Left ventricle myocardium inferior (tissue), 1 donor: ENCODE measurements at places on chromosomes 11 and 22. TPM values are rescaled to one million over a fixed set of nuclear protein-coding genes. Genes with fewer than 3 reads are reported as not detected.
A peak's percentile ranks its signal among the peaks of the same experiment; 100 is the strongest.

DNA sequence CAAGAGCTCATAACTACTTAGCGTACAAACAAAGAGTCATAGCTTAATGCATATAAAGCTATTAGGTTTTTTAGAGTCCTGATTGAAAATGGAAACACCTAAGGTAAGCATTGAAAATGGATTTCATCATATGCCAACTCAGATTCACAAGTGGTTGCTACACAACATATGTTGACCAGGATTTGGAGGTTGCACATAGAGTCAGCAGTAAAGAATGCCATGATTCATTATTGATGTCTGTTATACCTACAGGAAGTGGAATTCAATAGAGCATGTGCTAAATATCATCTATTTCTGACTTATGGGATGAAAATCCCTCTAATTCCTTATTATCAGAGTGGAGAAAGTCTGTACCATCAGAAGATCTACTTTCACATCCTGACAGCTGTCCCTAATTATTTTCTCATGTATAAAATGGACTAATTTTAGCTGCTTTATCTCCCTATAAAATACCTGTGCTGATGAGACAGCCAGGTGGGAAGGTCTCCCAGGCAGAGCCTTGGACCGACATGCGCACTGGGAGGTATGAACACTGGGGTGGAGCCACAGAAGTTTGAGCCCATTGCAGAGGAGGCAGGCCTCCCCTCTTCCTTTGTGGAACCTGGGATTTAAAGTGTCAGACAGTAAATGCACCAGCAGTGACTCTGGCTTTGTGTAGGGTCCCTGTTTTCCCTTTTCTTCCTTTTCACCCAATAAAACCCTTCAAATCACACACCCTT lies 204.2 kb downstream of the AASDHPPT start:
- no peak overlapping the region for H3K27ac ChIP-seq
- no peaks in the 10 kb centered on the region for H3K36me3 ChIP-seq
- no peak for DNase-seq
- no peak overlapping the region for H3K4me3 ChIP-seq

DNA sequence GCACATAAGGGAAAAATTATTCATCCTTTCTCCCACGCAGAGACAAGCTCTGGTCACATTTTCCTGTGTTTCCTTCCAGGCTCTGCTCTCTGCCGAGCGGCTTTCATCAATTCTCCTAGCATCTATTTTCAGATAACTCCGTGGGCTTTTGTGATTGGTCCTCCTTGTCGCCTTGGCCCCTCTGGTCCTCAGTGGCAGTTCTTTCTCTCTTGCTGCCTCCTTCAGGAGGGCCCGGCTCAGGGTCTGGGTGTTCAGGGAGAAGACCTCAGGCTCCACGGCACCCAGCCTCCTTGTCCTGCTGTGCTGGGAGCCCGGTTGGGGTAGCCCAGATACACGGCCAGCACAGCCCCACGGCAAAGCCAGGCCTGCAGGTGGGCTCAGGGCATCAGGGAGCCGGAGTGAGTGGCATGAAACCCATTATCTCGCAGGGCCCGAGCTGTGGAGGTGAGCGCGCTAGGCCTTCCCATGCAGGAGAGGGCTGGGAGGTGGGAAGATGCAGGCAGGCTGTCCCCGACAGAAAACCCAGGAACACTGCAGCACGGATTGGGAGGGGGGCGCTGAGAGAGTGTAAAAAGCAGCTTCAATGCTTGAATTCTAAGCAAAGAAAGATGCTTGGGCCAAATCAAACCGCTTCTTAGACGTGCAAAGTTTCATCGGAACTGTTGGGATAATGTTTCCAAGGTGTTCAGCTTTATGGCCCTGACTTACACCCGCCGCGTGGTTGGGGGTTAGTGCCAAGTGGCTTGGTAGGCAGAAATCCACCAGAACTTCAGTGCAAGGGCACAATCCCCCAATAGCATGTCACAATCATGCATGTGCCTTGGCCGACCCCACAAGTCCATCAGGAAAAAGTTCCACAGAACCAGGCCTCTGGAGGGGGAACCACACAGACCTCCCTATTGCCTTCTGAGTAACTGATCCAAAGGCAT lies 81.9 kb upstream of the WNT7B start:
- no peaks in the 10 kb centered on the region for H3K27me3 ChIP-seq
- peak; percentile 26 for DNase-seq

- DNase-seq, result no peak
- H3K4me1 ChIP-seq, result no peaks in the 10 kb centered on the region
- peak overlapping the region; percentile 36 for H3K27ac ChIP-seq
- no peaks in the 10 kb centered on the region for H3K27me3 ChIP-seq
- peaks cover 58% of the 10 kb centered on the region for H3K36me3 ChIP-seq
Measured at GRCh38 chr22:41425660-41426365, 20.8 kb downstream of the TOB2 start.

GRCh38 chr22:45448431-45448830 lies 34.9 kb downstream of the RIBC2 start:
- peak; percentile 86 for DNase-seq
- H3K4me3 ChIP-seq, result no peak overlapping the region
- peaks cover 35% of the 10 kb centered on the region for H3K27me3 ChIP-seq
- peak overlapping the region; percentile 79 for H3K27ac ChIP-seq
- no peaks in the 10 kb centered on the region for H3K36me3 ChIP-seq

DNA sequence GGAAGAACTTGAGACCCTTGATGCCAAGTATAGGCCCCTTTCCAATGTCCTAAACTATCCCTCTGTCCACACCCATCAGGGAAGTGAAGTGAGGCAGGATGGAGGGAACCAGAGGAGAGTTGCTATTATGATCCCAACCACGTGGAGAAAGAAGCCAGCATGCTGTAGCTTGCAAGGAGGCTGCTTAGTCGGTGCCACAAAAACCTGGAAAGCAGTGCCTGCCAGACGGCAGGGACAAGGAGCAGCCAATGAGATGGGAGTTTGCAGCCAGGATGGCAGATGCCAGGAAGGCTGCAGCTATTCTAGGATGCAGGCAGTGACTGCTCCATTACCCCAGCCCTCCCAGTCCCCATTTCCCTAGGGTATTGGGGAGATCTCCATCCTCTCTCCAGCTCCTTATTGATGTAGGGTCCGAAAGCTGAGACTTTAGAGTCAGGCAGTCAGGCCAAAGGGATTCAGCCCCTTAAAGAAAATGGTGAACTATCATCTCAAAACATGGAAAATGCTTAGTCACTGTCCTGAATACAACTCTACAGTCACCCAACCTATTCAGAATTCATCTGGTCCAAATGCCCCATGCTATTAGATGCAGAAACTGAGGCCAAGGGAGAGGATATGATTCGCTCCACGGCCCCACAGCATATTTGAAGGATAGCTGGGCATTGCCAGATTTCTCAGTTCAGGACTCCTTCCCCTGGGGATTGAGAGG lies 18.4 kb upstream of the LRRC55 start:
- DNase-seq, result no peak
- no peaks in the 10 kb centered on the region for H3K27me3 ChIP-seq
- H3K4me3 ChIP-seq, result no peak overlapping the region
- no peak overlapping the region for H3K27ac ChIP-seq
- H3K36me3 ChIP-seq, result no peaks in the 10 kb centered on the region

GRCh38 chr11:17600316-17601255 lies 53.5 kb downstream of the OTOG start:
- peaks cover 14% of the 10 kb centered on the region for H3K27me3 ChIP-seq
- H3K4me3 ChIP-seq, result no peak overlapping the region
- no peaks in the 10 kb centered on the region for H3K36me3 ChIP-seq
- DNase-seq, result no peak
- H3K4me1 ChIP-seq, result no peaks in the 10 kb centered on the region
- H3K27ac ChIP-seq, result no peak overlapping the region

DNA sequence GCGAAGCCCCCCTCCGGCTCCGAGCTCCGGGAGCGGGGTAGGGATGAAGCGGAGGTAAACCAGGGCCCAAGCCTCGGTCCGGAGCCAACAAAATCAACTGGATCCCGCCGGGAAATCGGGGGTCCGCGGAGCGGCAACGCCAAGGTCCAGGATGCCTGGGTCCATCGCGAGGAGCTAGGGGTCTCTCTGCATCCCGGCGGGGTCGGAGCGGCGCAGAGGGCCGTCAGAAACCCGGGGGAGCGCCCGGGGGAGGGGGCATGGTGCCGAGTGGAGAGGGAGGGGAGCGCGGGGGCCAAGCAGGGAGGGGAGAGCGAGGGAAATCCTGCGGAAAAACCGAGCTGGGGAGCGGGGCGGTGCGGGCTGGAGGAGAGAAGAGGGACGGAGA lies 51.8 kb downstream of the SLC22A12 start:
- peaks cover 97% of the 10 kb centered on the region for H3K27me3 ChIP-seq
- no peak overlapping the region for H3K27ac ChIP-seq
- DNase-seq, result no peak
- H3K4me1 ChIP-seq, result peaks cover 5% of the 10 kb centered on the region
- peak overlapping the region; percentile 49 for H3K4me3 ChIP-seq

DNA sequence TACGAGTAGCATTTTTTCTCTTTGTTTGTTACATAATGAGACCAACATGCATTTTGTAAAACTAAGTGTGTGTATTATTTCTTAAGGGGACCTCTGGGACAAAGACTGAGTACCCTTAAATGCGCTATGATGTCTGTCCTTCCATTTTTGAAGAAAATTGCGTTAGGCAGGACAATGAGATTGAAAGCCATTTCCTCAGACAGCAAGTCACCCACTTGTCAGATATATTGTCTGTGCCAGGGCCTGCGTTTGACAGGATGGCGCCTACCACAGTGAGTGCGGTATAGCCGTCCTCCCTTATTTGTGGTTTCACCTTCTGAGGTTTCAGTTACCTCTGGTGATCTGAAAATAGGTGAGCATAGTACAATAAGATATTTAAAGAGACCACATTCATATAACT lies 2.2 kb downstream of the AP2A2 start:
- no peaks in the 10 kb centered on the region for H3K27me3 ChIP-seq
- peaks cover 83% of the 10 kb centered on the region for H3K4me1 ChIP-seq
- H3K36me3 ChIP-seq, result no peaks in the 10 kb centered on the region
- no peak for DNase-seq
- H3K4me3 ChIP-seq, result no peak overlapping the region
- H3K27ac ChIP-seq, result no peak overlapping the region

DNA sequence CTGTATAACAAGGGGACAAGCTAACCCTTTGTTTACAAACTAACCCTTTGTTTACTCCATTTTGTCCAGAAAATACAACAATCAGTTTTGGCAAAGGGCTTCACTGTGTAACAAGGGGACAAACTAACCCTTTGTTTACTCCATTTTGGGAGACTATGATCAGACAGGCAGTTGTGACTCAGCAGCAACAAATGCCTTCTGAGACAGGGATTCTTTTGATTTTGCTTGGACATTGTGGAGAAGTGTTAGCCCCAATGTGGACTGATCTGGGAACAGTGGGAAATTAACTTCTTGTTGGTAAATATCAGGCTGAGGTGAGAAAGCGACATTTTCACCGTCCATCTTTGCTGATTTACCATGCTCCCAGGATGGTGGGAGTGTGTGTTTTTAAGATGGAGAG lies 983 bp downstream of the EHF start:
- H3K27ac ChIP-seq, result no peak overlapping the region
- no peak for DNase-seq
- no peaks in the 10 kb centered on the region for H3K27me3 ChIP-seq
- peaks cover 13% of the 10 kb centered on the region for H3K4me1 ChIP-seq

- H3K27me3 ChIP-seq, result peaks cover 13% of the 10 kb centered on the region
- no peak overlapping the region for H3K4me3 ChIP-seq
- H3K27ac ChIP-seq, result no peak overlapping the region
Measured at GRCh38 chr22:48683640-48684039, 1144.0 kb downstream of the BRD1 start.

GRCh38 chr11:67230406-67230805 lies 35.9 kb upstream of the GRK2 start:
- DNase-seq, result no peak
- H3K27ac ChIP-seq, result no peak overlapping the region
- H3K36me3 ChIP-seq, result peaks cover 78% of the 10 kb centered on the region
- H3K27me3 ChIP-seq, result no peaks in the 10 kb centered on the region

GRCh38 chr11:11218629-11218986 lies 134.4 kb downstream of the CSNK2A3 start:
- H3K27me3 ChIP-seq, result no peaks in the 10 kb centered on the region
- DNase-seq, result peak; percentile 74
- no peaks in the 10 kb centered on the region for H3K36me3 ChIP-seq
- H3K4me3 ChIP-seq, result no peak overlapping the region
- peak overlapping the region; percentile 27 for H3K27ac ChIP-seq

DNA sequence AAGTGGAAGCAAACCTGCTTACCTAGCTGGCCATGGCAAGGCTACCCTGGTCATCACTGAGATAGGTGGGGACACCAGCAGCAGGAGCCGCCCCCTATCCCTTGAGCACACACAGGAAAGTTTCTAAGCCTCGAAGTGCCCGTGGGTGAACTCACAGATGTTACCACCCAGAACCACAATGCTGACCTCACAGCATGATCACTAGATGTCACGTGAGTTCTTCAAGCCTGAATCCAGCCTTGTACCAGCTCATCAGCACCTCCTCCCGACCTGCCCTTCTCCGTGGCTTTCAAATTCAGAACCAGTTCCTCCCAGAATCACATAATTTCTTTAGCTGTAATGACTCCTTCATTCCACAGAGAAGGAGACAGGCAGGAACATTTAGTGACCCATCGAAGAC lies 24.7 kb upstream of the TIMP3 start:
- no peaks in the 10 kb centered on the region for H3K27me3 ChIP-seq
- H3K27ac ChIP-seq, result no peak overlapping the region
- DNase-seq, result no peak
- H3K36me3 ChIP-seq, result no peaks in the 10 kb centered on the region
- H3K4me1 ChIP-seq, result no peaks in the 10 kb centered on the region

- peaks cover 23% of the 10 kb centered on the region for H3K36me3 ChIP-seq
- no peaks in the 10 kb centered on the region for H3K27me3 ChIP-seq
- no peak for DNase-seq
- peak overlapping the region; percentile 55 for H3K27ac ChIP-seq
Measured at GRCh38 chr11:57787920-57788702, 26.5 kb downstream of the CTNND1 start.

The MS4A3 gene
- total RNA-seq, result not detected

The NTM gene
- total RNA-seq, result 1.0 TPM

The MMP8 gene
- not detected for total RNA-seq

The RFPL1 gene
- not detected for total RNA-seq

The SPA17 gene
- total RNA-seq, result 3.0 TPM

The ATM gene
- total RNA-seq, result 30.1 TPM

The TEX12 gene
- total RNA-seq, result 0.22 TPM

The CFAP300 gene
- 0.99 TPM for total RNA-seq

The VWA5A gene
- 4.6 TPM for total RNA-seq

The TMPRSS5 gene
- 0.47 TPM for total RNA-seq

The FAM111B gene
- 1.1 TPM for total RNA-seq

The HEPHL1 gene
- total RNA-seq, result not detected

The DTX4 gene
- total RNA-seq, result 1.8 TPM
